D721Med (cell line): ENCODE measurements at places on chromosomes 1 and 21.

GRCh38 chr1:236111527-236112331 is 30.6 kb upstream of the GPR137B start:
- DNase-seq: no peak

GRCh38 chr1:67830226-67830625 is 3.0 kb downstream of the GNG12 start:
- no peak for DNase-seq

GRCh38 chr1:8604041-8604945 is 213.1 kb downstream of the RERE start:
- no peak for DNase-seq

- no peak for DNase-seq
Measured at GRCh38 chr1:243336163-243336562, 80.3 kb downstream of the SDCCAG8 start.

- DNase-seq: no peak
Measured at GRCh38 chr1:162218975-162219374, 149.5 kb downstream of the NOS1AP start.

DNA sequence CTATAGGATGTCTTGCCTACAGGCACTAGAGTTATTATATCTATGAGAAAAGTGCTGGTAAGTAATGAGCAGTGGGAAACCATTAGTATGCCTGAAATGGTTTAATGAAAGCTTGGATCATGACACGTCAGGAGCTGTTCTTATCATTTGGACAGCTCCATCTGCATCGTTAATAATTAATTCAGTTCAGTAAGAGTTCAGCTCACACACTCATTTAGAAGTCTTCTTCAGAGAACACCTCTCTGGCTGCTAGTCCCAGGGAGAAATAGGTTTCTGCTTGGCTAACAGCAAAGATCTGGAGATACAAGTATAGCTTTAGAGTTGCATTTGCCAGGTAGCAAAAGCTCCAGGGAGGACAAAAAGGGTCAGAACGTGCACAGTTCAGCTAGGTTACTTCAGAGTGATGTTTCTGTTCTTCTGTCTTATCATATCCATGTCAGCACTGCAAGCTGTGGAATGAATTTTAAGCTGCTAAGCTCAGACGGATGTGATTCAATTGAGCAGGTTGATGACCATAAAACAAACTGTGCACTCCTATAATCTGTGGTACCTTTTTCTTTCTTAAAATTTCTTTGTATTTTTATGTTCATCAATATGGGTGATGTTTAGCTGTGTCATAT is 173.6 kb downstream of the ADGRL2 start:
- no peak for DNase-seq
